Activated CD8-positive, alpha-beta memory T cell treated with anti-CD3 and anti-CD28 coated beads for 1 hour (primary cell): ENCODE measurements at places on chromosomes 7 and 10.

DNA sequence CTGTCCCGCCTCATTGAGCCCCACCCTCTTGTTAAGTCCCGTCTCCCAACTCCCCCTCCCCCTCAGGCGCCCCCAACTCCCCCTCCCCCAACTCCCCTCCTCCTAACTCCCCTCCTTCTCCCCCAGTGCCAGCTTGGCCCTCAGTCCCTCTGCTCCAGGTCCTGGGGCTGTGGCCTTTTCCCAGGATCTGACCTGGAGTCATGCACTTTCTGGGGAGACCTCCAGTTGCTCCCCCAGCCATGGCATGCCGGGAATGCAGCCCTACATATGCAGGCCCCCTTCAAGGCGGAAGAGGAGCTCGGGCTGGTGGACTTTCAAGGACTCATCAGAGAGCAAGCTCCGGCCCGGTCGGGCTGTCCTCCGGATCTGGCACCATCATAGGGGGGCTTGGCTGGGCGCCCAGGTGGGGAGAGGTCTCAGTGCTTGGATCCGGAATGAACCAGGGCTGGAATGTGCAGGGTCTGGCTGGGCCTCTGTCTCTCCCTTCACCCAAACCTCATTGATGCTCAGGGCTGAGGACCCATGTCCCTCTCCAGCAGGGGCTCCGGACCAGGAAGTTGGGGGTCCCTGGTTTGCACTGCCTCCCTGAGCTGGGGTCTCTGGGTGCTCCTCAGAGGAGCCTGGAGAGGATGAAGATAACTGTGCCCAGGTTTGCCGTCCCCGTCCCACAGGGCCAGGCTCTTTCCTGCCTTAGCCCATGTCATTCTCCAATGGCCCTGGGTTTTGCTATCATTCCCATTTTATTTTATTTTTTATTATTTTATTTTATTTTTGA lies 41.1 kb downstream of the TMEM270 start:
- DNase-seq = no peak

- DNase-seq = peak; percentile 30
These were observed 104.0 kb downstream of the SLIT1 start for GRCh38 chr10:97081621-97082235.

GRCh38 chr7:33591490-33591889 lies 313.8 kb upstream of the BMPER start:
- no peak for DNase-seq

DNA sequence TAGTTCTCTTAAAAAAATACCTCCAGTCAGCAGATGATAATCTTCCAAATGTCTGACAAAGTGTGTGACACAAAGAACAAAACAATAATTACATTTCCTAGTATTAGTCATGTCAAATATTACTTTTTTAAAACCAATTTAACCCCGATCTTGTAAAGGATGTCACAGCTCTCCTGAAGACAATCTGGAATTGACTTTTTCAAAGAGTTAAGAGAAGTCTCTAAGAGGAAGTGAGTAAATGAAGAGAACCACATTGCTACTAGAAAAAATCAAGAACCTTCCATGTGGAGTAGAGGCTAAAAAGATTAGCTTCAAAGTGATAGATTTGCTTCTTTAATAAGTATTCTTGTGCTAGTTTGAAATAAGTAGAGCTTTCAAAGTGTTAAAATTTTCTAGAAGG lies 218.2 kb upstream of the IMMP2L start:
- no peak for DNase-seq

GRCh38 chr10:34369120-34369519 lies 446.0 kb downstream of the PARD3 start:
- no peak for DNase-seq

- DNase-seq = no peak
These were observed 6.0 kb downstream of the SRGN start for GRCh38 chr10:69093933-69094332.

DNA sequence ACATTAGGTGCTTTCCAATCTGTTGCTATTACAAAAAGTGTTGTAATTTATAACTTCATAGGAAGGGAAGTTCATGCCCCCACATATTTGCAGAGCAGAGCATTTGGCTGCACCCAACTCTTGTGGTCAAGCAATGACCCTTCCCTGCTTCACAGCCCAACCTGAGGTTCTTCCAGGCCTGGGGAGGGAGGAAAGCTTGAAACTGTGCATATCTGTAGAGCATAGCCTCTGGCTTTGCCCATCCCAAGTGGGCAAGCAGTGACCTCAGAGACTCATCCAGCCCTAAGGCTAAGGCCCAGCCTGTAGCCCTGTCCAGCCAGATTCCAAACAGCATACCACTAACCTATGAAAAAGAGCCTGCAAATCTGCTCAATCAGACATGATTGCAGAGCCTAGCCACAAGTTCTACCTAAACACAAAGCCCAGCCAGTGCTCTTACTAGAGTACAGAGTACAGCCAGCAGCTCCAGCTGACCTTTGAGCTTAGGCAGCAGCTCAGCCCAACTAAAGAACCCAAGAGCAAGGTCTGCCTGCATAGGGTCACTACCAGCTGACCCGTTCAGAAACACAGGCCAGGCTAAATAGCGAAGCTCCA lies 14.4 kb upstream of the GSTK1 start:
- no peak for DNase-seq

- DNase-seq = no peak
These were observed 95.5 kb downstream of the FAM204A start for GRCh38 chr10:118246332-118247295.

- no peak for DNase-seq
These were observed 28.6 kb upstream of the TNPO3 start for GRCh38 chr7:129083525-129083924.

DNA sequence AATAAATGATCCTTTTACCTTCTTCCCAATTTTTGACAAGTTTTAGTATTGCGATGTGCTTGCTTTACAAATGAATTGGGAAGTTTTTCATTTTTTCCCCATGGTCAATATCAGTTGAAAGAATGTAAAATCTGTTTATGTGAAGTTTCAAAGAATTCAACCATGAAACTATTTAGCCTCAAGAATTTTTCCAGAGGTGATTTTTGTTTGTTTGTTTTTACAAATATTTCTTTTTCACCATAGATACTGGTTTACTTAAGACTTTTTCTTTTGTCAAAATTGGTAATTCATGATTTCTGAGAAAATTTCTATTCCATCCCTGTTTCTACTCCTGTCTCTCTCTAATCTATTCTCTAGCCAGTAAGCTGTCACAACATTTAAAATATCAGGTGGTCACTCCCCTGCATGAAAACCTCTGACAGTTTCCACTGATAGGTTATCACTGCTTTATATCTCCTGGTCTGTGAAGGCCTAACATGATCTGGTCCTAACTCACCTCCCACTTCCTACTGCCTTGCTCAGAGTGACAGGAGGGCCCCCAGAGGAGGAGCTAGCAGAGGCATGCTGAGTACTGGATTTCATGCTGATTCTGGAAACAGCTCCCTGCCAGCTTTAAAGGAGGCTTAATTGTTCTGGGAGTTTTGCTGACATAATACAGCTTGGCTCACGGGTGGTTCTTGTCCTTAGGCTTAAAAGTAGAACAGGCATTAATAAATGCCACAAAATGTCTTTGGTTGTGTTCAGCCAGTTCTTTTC lies 7.6 kb upstream of the ARMS2 start:
- DNase-seq = no peak

DNA sequence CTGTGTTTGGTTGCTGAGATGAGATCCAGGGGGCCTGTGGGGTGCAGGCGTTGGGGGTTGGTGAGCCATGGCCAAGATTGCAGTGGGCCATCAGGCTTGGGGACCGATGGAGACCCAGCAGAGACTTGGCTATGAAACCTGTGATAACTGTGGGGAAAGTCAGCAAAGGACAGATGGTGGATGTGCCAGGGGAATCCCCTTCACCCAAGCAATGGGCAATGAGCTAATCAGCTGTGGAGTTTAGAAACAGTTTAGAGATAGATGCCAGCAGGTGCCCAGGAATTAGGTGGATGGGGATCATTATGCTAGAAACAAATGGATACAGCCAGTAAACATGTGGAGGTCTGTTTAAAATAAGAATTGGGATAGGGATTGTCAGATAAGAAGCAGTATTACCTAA lies 151.4 kb upstream of the FERD3L start:
- DNase-seq = no peak

DNA sequence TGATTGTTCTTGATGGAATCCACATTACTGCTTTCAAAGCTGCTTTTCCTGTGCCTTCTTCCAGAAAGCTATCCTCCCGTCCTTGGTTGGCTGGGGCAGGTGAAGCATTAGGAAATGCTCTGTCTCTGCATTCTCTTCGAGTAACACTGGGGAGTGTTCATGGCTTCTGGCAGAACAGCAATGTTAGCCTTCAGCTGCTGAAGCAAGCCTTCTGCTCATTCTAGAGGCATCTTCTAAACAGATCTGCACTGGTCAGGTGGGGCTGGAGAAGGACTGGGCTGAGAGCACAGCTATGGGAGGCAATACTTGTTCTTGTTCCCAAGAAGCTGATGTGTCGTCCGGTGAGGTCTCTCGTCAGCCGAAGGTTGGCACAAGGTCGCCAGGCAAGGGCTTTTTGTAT lies 80.6 kb downstream of the MGMT start:
- no peak for DNase-seq
